ENCODE measurements at places on chromosomes 2 and 18.

DNA sequence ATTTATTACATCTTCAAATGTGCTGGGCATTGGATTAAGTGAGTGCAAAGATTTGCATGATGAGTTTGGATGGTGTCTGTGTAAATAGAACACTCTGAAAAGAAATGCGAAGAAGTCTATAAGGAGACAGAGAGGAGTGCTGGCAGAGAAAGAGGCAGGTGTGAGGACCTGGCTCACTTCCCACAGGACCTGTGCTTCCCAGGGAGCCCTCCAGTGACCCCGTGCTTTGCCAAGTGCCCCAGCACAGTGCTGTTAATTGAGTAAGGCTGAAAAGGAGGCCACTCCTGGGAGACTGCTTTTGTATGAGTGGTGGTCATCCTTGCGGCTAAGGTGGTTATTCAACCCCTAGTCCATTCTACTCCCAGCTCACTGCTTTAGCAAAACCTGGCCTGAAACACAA, 230.8 kb downstream of the OSR1 start:
- DNase-seq, result no peak

DNA sequence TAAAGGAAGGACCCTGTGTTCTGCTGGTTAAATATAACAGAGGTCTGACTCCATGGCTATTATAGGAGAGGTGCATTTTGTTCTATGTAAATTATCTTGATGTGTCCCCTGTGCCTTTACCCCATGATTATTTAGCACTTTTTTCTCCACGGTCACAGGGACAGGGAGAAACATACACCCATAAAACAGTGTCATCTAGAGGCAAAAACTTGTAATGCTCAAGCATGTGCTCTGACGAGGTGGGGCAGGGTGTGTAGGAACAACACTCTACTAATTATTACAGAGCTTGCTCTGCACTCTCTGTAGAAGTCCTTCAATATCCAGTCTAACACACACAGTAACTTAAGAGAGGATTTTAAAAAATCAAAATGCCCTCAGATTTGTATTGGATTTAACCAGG, 187.9 kb downstream of the NEDD4L start:
- DNase-seq, result no peak

GRCh38 chr2:165436559-165436958, 32.9 kb upstream of the CSRNP3 start:
- no peak for DNase-seq

DNA sequence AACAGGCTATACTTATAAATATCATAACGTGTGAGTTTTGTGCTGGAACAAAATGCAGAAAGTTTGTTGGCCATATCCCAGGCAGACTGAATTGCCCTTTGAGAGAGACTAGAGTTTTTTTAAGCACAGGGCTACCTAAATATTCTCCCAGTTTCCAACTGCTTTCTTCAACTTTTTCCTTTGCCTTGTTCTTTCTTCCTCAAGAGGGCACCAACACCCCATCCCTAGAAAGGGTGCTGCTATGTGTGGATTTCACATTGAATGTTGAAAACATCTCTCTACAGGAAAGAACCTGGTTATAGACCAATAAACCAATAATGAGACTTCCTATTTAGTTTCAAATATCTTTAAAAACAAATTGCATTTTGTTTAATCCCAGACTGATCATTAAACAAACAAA, 87.9 kb downstream of the ICOS start:
- peak; percentile 54 for DNase-seq

DNA sequence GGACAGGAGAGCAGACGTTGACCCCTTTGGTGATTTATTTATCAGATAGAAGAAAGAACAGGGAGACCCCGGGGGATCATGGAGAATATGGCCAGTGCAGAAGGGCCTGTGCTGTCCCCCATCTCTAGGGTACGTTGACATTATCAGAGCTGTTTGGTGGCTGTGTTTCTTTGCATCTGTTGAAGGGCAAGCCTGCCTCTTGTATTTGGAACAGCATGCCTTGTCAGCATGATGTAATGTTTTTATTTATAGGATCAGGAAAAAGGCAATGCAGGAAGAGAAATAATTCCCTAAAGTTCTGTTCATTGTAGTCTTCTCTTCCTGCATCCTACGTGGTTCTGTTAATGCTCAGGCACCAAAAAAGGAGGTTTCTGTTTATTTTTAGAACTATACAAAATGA, 49.8 kb upstream of the CABYR start:
- no peak for DNase-seq

DNA sequence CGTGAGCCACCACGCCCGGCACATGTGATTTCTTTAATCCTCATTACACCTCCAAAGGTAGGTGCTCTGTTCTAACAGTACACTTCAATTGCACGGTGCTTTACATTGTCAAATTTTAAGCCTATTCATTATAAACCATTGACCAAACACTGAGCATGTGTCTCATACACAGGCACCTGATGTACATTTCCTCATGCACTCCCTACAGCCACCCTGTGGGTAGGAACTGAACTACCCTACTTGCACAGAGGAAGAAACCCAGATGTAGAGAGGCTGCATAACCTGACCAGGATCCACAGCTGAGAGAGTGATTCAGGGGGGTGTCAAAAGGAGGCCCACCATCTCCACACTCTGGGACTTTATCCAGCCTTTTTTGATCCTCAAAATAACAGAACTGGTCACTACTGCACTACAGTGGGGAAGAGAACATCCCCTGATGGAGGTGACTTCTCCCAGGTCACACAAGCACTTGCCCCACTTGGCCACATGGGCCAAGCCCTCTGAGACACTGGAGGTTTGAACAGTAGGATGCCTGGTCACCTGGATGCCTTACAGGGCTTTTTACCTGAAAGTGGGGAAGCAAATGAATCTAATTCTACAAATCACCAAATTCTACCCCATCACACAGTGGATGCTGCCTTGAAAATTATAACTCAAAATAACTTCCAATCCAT, 6.9 kb upstream of the DPYSL5 start:
- DNase-seq, result no peak

- DNase-seq, result peak; percentile 14
These were observed 81.2 kb downstream of the UGGT1 start for GRCh38 chr2:128172191-128172590.

DNA sequence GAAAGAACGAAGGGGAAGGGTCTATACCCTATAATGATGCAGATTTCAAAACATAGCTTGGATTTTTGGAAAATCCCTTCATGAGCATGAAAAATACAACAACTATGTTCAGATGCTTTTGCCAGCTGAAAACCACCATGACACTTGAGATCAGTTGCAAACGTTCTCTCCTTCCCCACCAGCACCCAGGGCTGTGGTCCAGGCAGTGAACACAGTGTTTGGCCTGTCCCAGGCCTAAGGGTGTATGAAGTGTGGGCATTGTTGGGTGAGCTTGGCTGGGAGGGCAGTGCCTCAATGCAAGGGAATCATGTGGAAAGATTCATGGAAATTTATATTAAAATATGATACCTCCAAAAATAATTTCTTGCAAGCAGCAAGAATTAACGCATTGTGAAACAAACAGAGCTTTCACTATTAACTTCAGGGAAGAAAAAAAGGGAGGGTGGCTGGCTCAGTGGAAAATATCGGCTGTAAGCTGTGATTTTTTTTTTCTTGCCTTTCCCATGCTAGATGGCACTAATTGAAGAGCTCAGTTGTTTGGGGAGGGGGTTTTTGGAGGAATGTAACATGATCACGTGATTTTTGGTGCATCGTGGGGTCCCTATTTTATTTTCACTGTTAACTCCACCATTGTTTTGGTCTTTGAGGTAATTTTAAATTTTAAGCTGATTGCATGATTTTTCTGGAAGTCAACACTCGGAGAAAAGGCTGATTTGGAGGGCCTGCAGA, 52.0 kb downstream of the CDC42EP3 start:
- no peak for DNase-seq

DNA sequence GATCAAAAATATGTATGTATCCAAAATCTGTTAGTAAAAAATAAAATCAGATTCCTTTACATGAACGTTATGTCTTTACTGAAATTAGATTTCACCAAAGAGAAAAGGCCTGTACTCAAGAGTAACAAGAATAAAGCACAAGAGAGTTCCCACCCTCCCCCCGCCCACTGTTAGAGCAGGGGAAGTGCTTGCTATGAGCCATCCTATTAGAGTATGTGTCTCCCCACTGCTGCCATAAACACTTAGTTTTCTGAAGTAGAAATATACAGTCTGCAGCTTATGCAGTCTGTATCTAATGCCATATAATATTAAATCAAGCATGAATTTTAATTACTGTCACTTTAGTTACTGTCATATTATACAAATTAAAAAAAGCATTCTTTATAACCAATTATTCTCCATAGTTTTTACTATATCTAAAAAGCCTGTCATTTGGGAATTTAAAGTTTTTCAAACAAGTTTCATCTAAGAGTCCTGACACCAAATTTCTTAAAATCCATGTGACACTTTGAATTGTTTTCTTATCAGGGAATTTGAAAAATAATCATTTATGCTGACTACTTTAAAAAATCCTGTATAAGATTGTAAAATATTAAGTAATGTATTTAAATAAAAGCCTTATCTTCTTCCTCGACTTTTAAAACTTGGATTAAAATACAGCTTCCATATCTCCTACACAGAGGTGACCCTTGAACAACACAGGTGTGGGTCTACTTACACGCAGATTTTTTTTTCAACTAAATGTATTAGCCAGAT, 51.8 kb upstream of the GPR75 start:
- no peak for DNase-seq

DNA sequence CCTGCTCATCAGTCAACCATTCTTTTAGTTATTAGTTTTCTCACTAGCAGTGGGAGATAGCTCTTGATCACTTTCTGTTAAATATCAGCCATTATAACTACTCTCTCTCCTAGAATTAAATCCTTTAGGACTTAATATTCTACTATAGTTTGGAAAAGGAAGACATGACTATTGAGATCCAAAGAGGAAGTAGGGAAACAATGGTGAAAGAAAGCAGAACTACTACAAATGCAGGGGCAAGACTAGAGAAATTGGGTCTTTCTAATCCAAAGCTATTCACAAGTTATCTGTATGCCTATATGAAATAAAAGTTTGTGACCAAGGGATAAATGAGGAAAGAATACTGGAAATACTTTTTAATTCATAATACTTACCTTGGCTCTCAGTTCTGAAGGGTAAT, 65.1 kb downstream of the SRBD1 start:
- DNase-seq, result no peak

- peak; percentile 23 for DNase-seq
These were observed 41.8 kb downstream of the TTC32 start for GRCh38 chr2:19860022-19860421.

- DNase-seq, result peak; percentile 47
These were observed 345.1 kb downstream of the DYSF start for GRCh38 chr2:71798266-71799012.

DNA sequence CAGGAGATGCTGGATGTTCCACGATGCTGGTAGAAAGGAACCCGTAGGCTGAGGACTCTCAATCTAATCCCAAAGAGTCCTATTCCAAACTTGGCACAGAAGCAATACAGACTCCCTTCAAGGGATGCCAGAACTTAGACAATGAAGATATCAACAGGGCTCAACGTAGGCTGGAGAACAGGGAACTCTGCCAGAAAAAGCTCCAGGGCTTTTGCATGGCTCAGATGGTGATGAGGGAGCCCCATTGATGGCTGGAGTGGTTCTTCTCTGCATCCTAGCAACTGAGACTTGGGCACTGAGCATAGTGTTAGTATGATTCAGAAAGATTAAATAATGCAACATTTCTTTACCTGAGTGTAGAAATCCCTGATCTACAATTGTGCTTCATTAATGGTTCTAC, 117.2 kb upstream of the NCK2 start:
- DNase-seq, result no peak

DNA sequence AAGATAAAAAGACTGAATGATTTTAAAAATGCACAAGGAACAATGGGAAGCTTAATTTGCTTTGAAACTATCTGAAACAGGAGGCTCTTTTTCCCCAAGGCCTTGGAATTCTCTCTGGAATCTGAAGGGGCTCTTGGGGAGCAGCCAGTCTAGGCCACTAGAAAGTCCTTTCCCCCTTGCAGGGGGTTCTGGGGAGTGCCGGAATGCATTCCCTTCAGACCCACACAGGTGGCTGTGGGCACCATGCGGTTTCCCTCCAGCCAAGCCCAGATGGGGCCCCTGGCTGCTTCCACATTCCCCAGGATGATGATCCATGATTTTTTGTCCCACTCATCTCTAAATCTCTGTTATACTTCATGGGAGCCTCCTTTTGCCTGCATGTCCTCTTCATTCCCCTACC, 10.7 kb downstream of the GPR45 start:
- peak; percentile 53 for DNase-seq

DNA sequence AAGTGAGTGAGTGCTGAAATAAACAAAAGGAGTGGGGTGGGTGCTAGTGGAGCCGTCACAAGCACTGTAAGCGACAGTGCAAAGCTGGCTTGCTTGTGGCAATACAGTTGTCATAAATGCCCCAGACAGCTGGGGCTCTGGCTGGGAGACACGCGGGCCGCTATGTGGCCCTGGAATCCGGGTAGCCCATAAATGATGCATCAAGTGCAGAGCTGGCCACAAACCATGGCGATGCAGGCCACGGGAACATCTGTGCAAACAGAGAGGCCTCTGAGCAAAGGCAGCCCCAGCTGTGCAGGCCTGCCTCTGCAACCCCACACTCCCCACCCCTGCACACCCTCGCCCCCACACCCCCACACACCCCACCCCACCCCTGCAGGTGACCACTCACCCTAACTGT, 349.2 kb upstream of the ID2 start:
- no peak for DNase-seq

GRCh38 chr2:43407935-43408334, 181.5 kb upstream of the ZFP36L2 start:
- no peak for DNase-seq

DNA sequence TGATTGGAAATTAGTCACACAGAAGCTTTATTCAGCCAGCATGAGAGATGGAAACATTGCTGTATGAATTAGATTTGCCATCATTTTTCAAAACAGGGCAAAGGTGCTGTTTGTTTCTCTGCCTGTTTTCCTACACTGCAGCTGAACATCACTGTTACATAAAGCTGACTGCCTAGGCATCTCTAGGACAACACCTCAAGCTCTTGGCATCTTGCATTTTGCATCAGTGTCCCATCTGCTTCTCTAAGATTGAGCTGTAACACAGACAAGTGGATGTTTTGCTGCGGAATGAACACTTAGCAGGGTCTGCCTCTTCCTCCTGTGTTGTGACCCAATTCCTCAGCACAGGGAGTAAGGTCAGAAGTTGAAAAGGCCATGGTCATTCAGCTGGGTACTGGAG, 4.9 kb downstream of the CCT7 start:
- DNase-seq, result no peak

DNA sequence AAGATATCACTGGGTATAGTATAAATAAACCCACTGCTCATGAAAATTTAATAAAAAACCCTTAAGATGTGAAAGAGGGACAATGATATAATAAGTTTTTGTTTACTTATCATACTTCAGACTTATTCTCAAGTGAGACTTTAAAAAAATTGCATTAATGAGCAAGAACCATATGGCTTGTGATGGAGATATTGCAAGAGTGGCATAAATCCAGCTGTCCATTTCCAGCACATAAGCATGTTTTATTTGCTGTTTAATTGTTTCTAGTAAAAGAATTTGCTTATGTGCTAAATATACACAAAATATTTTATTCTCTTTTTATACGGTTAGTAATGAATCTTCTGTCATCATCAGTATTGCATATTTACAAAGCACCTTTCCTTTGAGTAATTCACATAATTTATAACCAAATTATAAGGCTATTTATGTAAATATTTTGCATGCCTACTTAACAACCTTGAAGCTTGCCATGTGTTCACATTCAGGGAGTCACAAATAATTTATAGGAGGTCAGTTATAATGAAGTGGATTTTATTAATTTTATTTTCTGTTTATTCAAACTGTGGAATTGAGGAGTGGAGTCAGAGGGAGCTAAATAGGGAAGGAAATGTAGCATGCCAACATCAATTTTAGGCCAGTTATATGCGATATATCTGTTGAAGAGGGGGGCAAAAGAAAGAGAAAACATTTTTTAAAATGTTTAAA, 318.5 kb upstream of the CWC22 start:
- DNase-seq, result no peak

All from A172 (cell line).